ENCODE measurements at places on chromosomes 1 and 21. TPM values are rescaled to one million over a fixed set of nuclear protein-coding genes. Genes with fewer than 3 reads are reported as not detected.

Gene USP21
- 17.4 TPM for total RNA-seq

DNA sequence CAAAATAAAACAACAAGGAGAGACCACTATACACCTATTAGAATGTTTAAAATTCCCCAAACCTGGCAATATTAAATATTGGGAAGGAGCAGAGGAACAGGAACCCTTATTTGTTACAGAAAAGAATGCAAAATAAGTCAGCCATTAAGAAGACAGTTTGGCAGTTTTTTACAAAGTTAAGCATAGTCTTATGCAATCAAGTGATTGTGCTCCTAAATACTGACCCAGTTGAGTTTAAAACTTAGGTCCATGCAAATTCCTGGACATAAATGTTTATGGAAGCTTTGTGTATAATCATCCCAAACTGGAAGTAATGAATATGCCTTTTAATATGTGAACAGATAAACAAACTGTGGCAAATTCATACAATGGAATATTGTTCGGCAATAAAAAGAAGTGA lies 72.9 kb upstream of the RGS4 start:
- no peak for DNase-seq

Gene IFI44
- 8.2 TPM for total RNA-seq

- no peak for DNase-seq
Measured at GRCh38 chr1:241356519-241357365, at the start of gene RGS7. RGS7 (minus strand) TSS chr1:241357205.

Gene OR2G6
- not detected for total RNA-seq

- no peak for DNase-seq
Measured at GRCh38 chr1:213994888-213995287, 7.1 kb downstream of the PROX1 start.
